T-cell (primary cell): ENCODE measurements at places on chromosomes 6 and 20.

GRCh38 chr20:47392015-47392720 is 35.7 kb upstream of the ZMYND8 start:
- DNase-seq: no peak
- no peaks in the 10 kb centered on the region for H3K36me3 ChIP-seq
- H3K27me3 ChIP-seq: no peaks in the 10 kb centered on the region
- no peak overlapping the region for H3K4me3 ChIP-seq
- H3K4me1 ChIP-seq: no peaks in the 10 kb centered on the region
- no peak overlapping the region for H3K27ac ChIP-seq

- H3K27me3 ChIP-seq: peaks cover 49% of the 10 kb centered on the region
- H3K36me3 ChIP-seq: no peaks in the 10 kb centered on the region
- H3K4me3 ChIP-seq: no peak overlapping the region
These were observed 31.0 kb downstream of the POM121L2 start for GRCh38 chr6:27281105-27281539.

DNA sequence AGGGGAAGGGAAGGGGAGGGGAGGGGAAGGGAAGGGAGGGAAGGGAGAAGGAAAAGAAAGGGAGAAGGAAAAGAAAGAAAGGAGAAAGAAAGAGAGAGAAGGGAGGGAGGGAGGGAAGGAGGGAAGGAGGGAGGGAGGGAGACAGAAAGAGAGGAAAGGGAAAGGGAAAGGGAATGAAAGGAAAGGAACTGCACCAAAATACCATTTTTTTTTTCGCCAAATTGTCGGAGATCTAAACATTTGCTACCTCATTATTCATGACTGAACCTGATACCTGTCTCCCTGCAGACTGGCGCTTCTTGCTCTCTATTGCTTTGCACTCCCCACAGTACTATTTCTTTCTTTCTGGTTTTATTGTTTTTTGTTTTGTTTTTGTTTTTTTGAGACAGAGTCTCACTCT is 117.3 kb upstream of the LGSN start:
- no peaks in the 10 kb centered on the region for H3K27me3 ChIP-seq
- no peak overlapping the region for H3K4me3 ChIP-seq
- no peaks in the 10 kb centered on the region for H3K36me3 ChIP-seq
- no peak overlapping the region for H3K27ac ChIP-seq

DNA sequence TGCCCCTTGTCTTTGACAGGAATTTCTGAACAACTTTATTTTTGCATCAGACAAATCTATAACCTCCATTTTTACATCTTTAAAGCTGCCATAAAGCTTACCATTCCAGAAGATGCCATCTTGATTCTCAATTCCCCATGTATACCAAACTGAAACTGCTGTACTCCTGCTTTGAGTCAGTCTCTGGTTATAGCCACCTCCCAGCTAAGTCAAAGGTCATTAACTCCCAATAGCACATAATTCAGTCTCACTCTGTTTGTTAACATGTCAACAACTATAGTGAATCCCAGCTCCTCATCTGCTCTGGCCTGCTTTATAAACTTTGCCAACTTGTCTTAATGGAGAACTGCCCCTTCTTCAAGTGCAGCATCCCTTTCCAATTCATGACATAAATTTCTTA is 343.6 kb downstream of the FRK start:
- no peak overlapping the region for H3K27ac ChIP-seq
- H3K27me3 ChIP-seq: no peaks in the 10 kb centered on the region
- H3K4me1 ChIP-seq: no peaks in the 10 kb centered on the region
- H3K4me3 ChIP-seq: no peak overlapping the region

DNA sequence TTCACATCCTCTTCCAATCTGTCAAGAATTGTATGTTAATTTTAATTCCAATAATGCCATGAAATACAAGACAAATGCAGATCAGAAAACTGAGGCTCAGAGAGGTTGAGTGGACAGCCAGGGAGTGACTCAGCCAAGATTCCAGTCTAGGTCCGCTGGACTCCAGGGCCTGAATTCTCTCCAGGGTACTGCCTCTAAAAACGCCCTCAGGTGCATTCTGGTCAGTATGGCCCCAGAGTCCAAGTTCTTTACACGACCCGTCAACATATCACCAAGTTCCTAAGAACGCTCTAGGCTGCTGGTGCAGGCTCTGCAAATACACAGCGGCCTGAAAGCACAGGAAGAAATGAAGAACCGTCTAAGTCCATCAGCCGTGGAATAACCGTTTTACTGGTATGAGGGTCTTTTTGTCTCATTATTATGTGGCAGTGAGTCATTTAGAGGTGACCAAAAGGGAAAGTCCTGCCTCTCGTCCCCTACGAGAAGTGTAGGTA is 709 bp upstream of the ASXL1 start:
- no peaks in the 10 kb centered on the region for H3K36me3 ChIP-seq
- H3K27ac ChIP-seq: peak overlapping the region; percentile 95
- peaks cover 34% of the 10 kb centered on the region for H3K4me1 ChIP-seq
- no peaks in the 10 kb centered on the region for H3K27me3 ChIP-seq

DNA sequence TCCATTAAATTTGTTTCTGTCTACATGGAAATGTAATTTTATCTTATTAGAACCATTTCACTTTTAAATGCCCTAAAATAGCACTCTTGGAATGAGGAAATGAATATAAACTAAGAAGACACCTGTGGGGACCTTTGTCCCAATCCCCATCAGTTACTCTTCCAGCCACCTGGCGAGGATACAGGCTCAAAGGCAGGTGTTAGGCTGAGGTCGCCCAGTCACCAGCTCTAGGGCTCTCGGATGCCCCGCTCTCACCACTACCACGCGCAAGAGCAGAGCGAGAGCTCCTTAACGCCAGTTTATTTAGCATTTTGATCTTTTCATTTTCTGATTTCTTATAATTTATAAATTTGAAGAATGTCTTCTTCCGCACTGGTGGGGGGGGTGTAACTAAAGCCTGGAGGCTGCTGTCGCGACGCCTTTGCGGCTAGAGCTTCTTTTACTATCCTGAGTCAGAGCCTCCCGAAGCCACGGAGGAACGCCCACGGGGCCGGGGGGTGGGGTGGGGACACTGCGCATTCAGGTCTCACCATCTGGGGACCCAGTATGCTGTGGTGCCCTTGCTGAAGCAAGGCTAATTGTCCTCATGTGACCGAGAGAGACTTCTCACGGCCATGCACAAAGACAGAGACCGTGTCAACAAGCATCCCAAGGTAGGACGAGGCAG is 38.7 kb upstream of the AFDN start:
- no peak overlapping the region for H3K27ac ChIP-seq
- no peak overlapping the region for H3K4me3 ChIP-seq
